ENCODE measurements at places on chromosomes 2 and 18. TPM values are rescaled to one million over a fixed set of nuclear protein-coding genes. Genes with fewer than 3 reads are reported as not detected.

GRCh38 chr2:183416753-183417152 is 292.5 kb downstream of the NUP35 start:
- no peak for DNase-seq
- H3K27ac ChIP-seq = no peak overlapping the region
- no peaks in the 10 kb centered on the region for H3K36me3 ChIP-seq
- no peak overlapping the region for H3K4me3 ChIP-seq
- no peaks in the 10 kb centered on the region for H3K4me1 ChIP-seq

DNA sequence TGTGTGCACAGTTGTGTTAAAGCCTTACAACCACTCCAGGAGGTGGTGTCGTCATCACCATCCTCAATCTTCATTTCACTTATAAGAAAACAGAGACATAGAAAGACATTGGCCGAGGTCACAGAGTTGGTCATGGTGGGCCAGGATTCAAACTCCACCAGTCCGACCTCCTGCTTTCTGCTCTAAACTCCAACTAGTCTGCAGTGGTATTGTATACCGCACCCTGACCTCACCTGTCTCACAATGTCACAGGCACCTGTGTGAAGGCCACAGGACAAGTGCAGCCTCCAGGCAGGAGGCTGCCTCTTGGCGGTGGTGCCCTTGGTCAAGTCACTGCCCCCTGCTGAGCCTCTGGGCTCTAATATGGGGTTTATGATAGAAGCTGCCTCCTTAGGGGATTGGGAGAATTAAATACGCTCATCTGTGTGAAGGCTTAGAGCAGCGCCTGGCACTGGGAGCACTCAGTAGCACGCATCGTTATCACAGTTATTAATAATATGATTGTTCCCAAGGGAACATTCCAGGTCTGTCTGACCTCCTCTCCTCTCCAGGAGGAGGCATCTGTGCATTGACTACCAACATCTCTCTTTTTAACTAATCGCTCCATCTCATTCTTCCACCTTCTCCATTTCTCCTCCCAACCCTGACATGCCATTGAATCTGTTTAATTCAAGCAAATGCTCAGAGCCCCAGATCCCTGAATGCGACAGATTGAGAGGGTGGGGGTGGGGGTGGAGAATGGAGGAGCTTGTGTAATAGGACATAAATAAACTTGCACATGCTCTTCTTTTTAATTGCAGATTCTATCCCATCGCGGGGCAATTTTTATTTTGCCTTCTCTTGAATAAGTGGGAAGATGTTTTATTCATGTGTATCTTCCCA is 112.7 kb downstream of the MCFD2 start:
- H3K36me3 ChIP-seq = no peaks in the 10 kb centered on the region
- H3K4me3 ChIP-seq = no peak overlapping the region
- no peaks in the 10 kb centered on the region for H3K4me1 ChIP-seq
- H3K27ac ChIP-seq = no peak overlapping the region

- DNase-seq = no peak
- no peaks in the 10 kb centered on the region for H3K36me3 ChIP-seq
- H3K27ac ChIP-seq = no peak overlapping the region
These were observed 24.1 kb upstream of the EPHA4 start for GRCh38 chr2:221596192-221596591.

- H3K27me3 ChIP-seq = no peaks in the 10 kb centered on the region
- H3K36me3 ChIP-seq = no peaks in the 10 kb centered on the region
- H3K27ac ChIP-seq = no peak overlapping the region
These were observed 560.2 kb upstream of the LRATD1 start for GRCh38 chr2:14072338-14072737.

DNA sequence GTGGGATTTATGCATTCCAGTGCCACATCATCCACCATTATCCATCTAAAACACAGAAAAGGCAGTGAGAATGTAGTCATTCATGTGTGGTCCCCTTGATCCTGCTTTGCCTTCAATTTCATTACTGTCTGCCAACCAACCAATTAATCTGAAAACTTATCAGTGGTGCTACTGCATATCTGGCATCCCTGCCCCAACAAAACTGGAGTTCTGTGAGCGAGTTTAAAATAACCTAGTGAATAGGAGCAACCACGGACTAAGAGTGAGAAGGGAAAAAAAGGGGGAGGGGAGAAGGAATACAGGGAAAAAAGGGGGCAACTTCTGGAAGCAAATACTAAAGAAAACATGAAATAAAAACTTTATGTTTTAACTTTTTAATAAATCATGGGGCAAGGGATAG is 42.2 kb downstream of the SLC8A1 start:
- H3K4me1 ChIP-seq = no peaks in the 10 kb centered on the region
- no peak overlapping the region for H3K4me3 ChIP-seq
- no peak for DNase-seq
- no peaks in the 10 kb centered on the region for H3K36me3 ChIP-seq
- no peak overlapping the region for H3K27ac ChIP-seq
- no peaks in the 10 kb centered on the region for H3K27me3 ChIP-seq

GRCh38 chr2:233059547-233059796 is 670 bp upstream of the INPP5D start:
- H3K36me3 ChIP-seq = peaks cover 39% of the 10 kb centered on the region
- H3K4me3 ChIP-seq = peak overlapping the region; percentile 99
- H3K4me1 ChIP-seq = peaks cover 41% of the 10 kb centered on the region
- H3K27me3 ChIP-seq = peaks cover 2% of the 10 kb centered on the region
- H3K27ac ChIP-seq = peak overlapping the region; percentile 84

Gene ALPG
- total RNA-seq = not detected

Gene ACOXL
- 0.18 TPM for total RNA-seq

Gene COPS9
- 96.2 TPM for total RNA-seq

- peaks cover 5% of the 10 kb centered on the region for H3K4me1 ChIP-seq
- no peak overlapping the region for H3K4me3 ChIP-seq
- DNase-seq = no peak
These were observed 23.2 kb downstream of the SPEG start for GRCh38 chr2:219457784-219458369.

DNA sequence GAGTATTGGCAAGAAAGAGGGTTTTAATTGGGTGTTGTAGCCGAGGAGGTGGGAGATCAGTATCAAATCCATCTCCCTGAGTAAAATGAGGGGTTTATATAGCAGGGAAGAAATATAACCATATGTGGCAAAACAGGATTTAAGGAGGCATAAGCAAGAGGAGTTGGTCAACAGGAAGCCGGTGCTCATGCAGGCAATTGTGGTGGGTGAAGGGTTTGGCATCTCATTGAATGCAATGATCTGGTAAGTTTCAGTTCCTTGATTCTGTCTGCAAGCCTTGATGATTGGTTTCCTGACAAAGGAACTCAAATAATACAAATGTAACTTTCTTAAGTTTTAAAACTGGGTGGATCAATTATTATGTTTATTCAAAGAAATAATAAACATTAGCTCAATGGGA is 564.4 kb upstream of the LINC00305 start:
- no peaks in the 10 kb centered on the region for H3K27me3 ChIP-seq
- no peaks in the 10 kb centered on the region for H3K4me1 ChIP-seq
- H3K27ac ChIP-seq = no peak overlapping the region
- no peak overlapping the region for H3K4me3 ChIP-seq

Gene CHRND
- not detected for total RNA-seq

DNA sequence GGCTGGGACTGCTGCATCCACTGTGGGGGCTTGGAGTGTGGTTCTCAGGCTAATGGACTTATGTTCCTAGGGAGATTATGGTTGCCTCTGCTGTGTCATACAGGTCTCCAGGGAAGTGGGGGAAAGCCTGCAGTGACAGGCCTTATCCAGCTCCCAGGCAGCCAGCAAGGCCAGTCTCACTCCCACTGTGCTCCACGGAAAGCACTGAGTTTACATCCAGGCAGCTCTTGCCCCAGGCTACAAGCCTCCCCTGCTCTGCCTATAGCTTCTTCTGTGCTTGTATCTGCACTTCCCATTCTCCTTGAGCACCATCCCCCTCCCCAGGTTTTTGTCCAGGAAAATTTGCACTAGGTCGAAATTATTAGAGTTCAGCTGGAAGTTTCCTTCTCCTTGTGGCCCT is 231.9 kb downstream of the ZRANB3 start:
- H3K27me3 ChIP-seq = no peaks in the 10 kb centered on the region
- no peak overlapping the region for H3K27ac ChIP-seq
- peaks cover 6% of the 10 kb centered on the region for H3K4me1 ChIP-seq
- no peak overlapping the region for H3K4me3 ChIP-seq

DNA sequence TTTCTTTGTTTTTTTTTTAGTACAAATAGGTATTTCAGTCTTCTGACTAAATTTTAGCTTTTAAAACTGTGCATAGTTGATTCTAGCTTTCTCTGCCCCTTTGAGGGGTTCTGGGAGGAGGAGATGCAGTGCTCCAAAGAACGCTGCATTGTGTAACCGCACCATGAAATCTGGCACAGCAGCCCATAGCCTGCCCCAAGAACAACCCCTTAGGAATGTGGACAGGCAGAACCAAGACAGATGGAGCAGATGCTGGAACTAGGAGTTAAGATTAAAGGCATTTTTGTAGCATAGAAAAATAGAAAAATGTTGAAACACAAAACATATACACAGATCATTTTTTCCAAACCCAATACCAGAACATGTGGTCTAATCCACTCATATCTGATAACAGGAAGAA is 187.5 kb downstream of the SCG2 start:
- H3K27ac ChIP-seq = no peak overlapping the region
- no peaks in the 10 kb centered on the region for H3K36me3 ChIP-seq
- H3K4me3 ChIP-seq = no peak overlapping the region
- H3K4me1 ChIP-seq = no peaks in the 10 kb centered on the region
- DNase-seq = no peak

- no peaks in the 10 kb centered on the region for H3K36me3 ChIP-seq
- no peak overlapping the region for H3K4me3 ChIP-seq
- H3K27me3 ChIP-seq = peaks cover 12% of the 10 kb centered on the region
- no peak overlapping the region for H3K27ac ChIP-seq
- DNase-seq = no peak
These were observed 72.5 kb downstream of the GALR1 start for GRCh38 chr18:77321823-77322805.

All from activated CD4-positive, alpha-beta memory T cell treated with anti-CD3 and anti-CD28 coated beads, Interleukin-2, amount 10 ng/mL, durations not matched to agents 7 days and 5 days (primary cell).